ENCODE measurements at places on chromosomes 12 and 14.

DNA sequence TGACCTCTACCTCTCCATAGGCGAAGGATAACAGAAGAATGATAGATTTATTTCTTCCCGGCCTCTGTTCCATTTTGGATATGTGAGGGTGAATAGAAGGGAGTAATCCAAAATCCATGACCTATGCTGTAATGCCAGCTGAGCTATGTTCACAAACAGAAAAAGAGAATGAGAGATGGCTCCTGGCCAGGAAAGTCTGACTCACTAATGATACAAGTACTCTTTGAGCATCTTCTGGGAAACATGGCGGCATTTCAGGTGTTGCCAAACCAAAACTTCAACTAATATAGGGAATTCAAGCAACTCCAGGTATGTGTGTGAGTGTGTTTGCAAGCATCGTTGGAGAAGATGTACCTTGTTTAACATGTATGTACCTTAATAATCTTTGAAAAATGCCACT is 55.1 kb downstream of the MED13L start:
- peak; percentile 43 for DNase-seq

DNA sequence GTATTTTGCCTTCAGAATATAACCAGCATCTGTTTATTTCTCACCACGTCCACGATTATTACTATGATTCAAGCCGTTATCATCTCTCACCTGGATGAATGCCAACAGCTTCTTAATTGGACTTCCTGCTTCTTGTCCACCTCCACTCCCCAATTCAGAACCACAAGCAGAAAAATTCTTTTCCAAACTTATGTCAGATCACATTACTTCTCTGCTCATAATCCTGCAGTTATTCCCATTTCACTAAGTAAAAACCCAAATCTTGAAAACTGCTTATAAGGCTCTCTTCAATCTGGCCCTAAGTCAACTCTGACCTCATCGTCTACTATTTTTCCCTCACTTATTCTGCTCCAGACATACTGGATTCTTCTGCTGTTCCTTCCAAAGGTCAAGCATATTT is 2.0 kb downstream of the CRY1 start:
- DNase-seq, result no peak

GRCh38 chr14:81829447-81829846 is 295.8 kb upstream of the SEL1L start:
- DNase-seq, result no peak

DNA sequence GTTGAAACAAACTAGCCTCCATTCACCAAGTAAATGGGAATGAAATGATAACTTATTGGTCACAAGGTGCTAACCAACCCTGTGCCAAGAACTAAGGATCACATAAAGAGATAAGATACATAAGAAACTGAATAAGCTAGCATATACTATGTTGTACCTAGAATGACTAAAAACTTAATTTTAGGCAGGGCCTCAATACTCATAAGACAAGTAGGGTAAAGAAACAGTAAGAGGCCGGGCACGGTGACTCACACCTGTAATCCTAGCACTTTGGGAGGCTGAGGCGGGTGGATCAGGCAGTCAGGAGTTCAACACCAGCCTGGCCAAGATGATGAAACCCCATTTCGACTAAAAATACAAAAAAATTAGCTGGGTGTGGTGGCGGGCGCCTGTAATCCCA is 17.7 kb downstream of the GDF11 start:
- no peak for DNase-seq

DNA sequence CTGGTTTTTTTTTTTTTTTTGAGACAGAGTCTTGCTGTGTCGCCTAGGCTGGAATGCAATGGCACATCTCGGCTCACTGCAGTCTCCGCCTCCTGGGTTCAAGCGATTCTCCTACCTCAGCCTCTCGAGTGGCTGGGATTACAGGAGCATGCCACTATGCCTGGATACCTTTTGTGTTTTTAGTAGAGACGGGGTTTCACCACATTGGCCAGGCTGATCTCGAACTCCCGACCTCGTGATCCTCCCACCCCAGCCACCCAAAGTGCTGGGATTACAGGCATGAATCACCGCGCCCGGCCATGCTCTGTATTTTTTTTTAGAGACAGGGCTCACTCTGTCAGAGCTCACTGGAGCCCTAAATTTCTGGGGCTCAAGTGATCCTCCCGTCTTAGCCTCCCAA is 32.6 kb downstream of the VRTN start:
- no peak for DNase-seq

- no peak for DNase-seq
Observed at GRCh38 chr14:63633801-63634200, 7.9 kb downstream of the WDR89 start.

DNA sequence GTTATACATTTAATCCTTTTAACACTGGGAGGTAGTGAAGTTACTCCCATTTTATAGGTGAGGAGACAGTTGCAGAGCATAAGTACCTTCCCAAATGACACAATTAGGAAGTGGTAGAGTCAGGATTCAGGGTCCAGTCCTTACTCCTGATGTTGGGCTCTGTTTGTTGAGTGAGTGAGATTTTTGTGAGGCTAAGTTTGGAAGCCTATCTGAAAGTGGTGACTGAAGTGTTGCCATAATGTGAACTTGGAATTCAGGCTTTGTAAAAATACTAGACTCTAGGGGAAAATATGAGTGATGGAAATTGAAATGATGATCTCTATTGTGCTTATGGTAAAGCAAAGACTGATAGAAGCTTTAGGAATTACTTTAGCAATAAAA is 2.2 kb downstream of the NUDT4 start:
- DNase-seq, result no peak

DNA sequence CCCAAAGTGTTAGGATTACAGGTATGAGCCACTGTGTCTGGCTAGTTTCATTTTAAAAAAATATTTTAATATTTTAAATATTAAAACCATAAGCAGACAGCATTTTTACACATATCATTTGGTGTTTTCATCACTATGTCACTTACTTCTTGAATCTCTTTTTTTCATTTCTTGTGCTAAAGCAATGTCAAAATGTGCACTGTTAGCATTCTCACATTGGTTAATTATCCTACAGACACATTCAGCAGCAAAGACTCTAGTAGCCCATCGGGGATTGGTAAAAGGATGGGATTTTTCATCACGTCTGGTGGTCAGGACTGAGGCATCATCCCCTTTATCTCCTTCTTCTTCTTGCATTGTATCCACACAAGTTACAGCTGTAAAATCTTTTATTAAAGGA is 96.9 kb downstream of the HEATR5A start:
- no peak for DNase-seq

DNA sequence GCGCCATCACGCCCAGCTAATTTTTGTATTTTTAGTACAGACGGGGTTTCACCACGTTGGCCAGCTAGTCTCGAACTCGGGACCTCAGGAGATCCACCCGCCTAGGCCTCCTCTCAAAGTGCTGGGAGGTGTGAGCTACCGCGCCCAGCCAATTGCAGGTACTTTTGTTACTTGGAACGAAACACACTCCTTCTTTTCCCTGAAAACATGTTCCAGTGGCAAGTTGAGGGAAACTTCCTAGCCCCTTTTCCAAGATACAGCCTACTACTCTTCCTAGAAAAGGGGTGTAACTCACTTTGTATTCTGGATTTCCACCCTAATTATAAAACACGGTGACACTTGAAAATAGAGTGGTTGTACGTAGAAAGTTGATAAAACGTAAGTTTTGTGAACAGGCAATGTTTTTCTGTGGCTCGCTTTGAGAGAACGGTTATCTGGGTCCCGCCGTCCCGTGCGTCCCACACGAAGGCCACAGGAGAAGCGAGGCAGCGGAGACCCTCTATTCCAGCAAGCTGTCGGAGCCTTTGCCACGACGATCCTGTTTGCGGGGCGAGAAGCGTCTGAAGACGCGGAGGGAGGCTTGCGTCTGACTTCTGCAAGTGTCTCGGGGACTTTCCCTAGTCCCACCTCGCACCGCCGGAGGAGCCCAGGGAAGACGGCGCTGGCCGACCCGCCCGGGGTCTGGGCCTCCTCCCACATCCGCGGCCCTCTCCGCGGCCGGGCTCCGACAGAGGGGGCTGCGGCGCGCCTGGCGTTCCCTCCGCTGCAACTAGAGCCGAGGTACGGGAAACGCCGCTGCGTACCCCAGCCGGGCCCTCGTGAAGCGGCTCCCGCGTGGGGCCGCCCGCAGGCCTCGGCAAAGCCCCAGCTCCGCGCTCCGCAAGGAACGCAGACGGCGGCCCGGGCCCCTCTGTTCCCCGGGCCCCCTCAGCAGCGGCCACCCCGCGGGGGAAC is 745 bp downstream of the CDCA4 start:
- peak; percentile 51 for DNase-seq

DNA sequence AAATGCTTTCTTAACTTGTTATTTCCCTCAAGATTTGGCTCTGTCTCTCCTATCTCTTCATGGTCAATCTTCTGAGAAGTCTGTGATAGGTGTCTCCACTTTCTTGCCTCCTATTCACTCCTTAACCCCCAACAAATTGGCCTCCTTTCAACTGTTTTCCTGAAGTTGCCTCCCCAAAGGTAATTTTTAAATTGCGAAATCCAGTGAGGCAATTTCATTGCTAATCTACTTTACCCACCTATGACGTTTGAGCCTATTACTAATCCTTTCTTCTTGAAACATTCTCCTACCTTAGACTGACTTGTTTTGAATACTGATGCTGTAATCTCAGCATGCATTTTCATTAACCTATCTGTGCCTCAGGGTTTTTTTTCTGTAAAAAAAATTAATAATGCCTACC is 6.0 kb upstream of the KCNH5 start:
- DNase-seq, result no peak

DNA sequence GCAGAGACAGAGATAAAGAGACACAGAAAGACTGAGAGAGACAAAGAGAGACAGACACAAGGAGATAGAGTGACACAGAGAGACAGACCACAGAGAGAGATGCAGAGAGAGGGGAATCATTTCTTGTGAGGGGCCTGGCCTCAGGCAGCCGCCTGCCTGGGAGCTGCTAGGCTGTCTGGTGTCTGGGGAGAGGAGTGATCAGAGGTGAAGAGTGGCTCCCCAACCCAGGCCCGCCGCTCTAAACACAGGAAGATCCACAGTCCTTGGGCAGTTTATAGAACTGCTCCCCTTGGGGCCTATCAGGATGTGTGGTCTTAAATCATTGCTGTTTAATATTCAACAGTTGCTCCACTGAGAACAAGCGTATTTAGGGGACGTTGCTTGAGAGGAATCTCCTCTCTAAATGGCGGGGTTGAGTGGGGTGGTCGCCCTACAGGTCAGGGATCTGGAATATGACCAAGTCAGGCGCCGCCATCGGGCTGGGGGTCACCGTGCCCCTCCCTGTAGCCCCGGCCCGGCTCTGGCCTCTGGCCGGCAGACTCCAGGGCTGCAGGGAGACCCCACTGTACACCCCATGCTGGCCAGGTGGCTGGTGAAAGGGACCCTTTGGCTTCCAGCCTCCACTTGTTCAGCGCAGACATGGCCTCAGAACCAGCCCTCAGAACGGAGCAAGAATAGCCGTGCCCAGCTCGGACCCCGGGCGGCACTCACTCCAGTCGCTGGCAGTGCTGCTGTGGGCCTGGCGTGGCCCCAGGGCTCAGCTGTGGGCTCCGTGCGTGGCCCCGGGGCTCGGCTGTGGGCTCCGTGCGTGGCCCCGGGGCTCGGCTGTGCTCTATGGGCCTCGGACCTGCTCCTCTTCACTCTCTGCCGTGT is 89.4 kb downstream of the GALNT9 start:
- no peak for DNase-seq

DNA sequence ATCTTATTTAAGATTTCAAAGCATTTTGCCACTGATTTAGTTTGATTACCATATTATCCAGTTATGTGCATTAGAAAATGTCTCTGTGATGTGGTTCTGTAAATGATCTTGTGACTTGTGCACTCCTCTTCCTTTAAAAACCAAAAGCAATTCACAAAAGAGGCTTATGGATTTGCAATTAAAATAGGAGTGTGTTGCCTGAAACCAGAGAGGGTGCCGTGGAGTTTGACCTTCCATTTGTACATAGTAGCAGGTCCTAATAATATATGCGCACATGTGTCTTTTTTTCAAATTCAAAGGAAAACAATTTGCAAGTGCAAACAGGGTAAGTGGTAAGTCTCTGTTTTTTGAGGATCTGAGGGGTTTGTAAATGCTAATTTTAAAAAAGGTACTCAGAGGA is 470.9 kb downstream of the VRK1 start:
- DNase-seq, result no peak

DNA sequence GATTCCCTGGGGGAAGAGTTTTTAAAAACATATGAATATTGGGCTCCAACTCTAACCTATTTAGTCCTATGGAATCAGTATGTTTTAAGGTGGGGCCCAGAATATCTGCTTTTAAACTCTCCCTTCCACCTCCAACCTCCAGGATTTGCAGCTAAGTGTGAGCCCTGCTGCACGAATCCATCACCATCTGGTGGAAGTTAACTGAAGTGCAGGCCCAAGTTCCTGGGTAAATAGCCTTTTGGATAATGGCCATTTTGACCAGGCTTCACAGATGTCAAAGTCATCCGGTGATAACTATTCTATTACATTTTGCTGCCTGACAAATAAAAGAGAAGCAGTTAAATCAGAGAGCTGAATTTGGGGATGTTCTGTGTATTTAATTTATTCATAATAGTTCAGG is 58.1 kb upstream of the RMST start:
- DNase-seq, result no peak

All from activated CD4-positive, alpha-beta T cell treated with anti-CD3 and anti-CD28 coated beads, Interleukin-2, amount 50 U/mL, for 24 hours (primary cell).